T-helper 2 cell (primary cell): ENCODE measurements at places on chromosomes 3 and 15.

DNA sequence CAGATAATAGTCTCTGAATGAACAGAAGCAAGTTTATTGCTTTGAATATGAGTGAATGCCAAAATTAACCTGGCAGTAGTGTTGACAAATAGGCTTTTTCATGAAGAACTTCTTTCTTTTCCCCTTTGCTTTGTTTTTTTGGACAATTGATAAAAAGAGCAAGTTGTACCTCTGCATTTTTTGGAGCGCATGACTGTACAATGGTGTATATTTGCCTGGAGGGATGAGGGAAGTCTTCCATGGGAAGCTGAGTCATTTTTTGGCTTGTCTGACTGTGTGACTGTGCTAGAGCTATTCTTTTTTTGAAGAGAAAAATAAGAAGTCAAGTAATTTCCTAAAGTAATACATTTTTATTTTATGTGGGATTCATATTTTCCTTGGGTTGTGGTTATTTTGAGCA, 186.9 kb downstream of the KLHL25 start:
- no peak for DNase-seq

- DNase-seq = no peak
Observed at GRCh38 chr3:190519886-190520285, 6.0 kb downstream of the IL1RAP start.

DNA sequence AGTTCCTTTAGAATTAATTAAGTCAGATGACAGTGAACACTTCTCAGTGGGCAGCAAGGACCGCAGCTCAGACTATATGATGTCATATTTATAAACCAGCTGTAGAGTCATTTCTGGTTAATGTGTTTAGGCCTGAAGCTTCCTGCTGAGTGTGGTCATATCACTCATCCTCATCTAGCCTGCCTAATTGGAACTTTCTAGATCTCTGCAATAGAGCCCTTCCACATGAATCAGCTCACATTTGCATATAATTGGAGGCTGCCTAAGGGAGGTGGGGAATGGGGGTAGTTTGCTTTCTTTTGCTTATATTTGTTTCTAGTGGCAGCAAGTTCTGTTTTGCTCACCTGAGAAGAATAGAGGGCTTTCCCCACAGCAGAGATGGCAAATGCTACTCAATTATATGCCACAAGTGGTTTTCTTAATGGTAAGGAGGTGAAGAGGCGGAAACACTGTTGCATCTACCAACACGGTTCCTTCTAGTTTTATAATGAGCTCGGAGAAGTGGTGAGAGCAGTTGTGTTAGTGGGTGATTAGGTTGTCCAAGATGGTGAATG, 148.1 kb downstream of the KLHL25 start:
- no peak for DNase-seq

DNA sequence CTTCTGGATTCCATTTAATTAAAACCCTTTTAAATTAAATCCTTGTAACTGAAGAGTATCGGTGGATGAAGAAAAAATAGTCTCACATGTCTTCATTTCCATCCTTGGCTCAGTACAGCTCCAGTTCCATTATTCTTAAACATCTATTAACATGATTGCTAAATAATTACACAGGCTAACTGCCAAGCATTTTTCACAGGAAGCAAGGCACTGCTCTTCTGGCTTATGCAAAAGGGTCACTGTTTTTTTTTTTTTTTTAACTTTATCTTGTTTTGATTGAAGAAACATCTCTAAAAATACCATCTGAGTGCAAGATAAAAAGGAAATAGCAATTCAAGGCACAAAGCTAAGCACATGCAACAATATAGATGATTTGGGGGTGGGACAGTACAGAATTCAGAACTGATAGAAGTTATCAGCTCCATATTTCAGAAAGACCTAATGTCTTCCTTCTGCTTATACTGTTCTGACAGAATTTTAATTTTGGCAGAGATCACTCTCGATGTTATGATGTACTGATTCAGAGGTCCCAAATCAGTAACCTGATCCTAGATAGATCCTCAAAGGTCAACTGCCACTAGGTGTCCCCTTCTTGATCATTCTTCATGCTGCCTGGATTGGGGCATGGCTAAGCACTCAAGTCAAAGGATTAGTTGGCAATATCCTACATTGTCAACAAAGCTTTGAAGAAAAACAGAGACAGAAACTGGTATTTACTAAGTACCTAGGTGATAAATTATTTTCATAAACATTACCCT, 57.8 kb upstream of the ACTC1 start:
- DNase-seq = no peak

- DNase-seq = no peak
Observed at GRCh38 chr15:80744826-80745225, 34.3 kb upstream of the CEMIP start.
